Psoas muscle (tissue), 8 donors: ENCODE measurements at places on chromosomes 7 and 10. TPM values are rescaled to one million over a fixed set of nuclear protein-coding genes. Genes with fewer than 3 reads are reported as not detected.

DNA sequence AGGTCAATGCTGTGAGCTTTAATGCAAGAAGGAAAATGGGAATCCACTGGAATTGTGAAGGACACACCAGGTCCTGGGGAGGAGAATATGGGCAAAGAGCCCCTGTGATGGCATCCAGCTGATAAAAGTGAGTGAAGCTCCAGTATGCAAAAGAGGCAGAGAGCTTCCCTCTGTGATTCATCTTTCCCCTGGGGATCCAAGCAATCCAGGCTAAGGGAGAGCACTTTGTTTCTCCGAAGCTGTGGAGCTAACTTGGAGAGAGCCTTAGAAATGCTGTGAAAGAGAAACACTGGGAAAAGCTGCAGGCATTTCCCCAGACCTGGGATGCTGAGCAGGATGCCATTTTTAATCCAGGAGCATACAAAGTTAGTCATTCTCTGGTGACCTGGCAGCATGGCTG is 489.5 kb downstream of the SH2D4B start:
- DNase-seq: no peak

DNA sequence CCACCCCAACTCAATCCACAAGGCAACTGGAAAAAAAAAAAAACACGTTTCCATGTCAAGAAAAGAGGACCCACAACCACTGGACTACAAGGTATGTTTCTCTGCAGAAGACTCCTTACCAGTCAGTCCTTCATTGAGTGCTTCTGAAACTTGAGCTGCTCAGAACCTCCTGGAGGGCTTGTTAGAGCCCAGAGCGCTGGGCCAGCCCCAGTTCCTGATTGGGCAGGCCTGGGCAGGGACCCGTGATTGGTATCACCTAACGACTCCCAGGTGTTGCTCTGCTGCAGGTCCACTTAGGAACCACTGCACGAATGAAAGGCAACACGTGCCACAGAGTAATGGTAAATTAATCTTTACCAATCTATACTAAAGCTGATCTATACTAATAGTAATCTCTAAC is 473 bp upstream of the CCDC201 start:
- DNase-seq: no peak

DNA sequence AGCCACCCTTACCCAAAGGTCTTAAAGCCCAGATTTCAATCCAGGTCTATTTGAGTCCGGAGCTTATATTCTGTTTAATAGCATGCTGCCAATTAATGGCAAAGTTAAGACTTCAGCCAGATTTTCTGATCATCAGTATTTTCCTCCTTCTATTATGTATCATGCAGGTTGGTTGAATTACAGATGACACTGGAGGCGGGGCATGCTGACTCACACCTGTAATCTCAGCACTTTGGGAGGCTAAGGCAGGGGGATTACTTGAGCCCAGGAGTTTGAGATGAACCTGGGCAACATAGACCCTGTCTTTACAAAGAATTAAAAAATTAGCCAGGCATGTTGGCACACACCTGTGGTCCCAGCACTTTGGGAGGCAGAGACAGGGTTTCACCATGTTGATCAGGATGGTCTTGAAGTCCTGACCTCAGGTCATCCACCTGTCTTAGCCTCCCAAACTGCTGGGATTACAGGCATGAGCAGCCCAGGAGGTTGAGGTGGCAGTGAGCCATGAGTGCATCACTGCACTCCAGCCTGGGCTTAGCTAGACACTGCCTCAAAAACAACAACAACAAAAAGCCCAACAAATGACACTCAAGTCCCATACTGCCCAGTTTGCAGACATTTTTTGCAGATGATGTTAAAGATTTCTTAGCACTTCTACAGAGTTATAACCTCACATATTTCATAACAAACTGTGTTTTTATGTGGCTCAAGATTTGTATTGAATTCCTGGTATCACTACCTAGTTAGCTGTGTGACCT is 62.5 kb downstream of the MCU start:
- no peak for DNase-seq

GRCh38 chr7:30984359-30985107 is 20.8 kb downstream of the GHRHR start:
- no peak for DNase-seq

ATP6V0A4 gene
- 0.44 TPM for total RNA-seq

DNA sequence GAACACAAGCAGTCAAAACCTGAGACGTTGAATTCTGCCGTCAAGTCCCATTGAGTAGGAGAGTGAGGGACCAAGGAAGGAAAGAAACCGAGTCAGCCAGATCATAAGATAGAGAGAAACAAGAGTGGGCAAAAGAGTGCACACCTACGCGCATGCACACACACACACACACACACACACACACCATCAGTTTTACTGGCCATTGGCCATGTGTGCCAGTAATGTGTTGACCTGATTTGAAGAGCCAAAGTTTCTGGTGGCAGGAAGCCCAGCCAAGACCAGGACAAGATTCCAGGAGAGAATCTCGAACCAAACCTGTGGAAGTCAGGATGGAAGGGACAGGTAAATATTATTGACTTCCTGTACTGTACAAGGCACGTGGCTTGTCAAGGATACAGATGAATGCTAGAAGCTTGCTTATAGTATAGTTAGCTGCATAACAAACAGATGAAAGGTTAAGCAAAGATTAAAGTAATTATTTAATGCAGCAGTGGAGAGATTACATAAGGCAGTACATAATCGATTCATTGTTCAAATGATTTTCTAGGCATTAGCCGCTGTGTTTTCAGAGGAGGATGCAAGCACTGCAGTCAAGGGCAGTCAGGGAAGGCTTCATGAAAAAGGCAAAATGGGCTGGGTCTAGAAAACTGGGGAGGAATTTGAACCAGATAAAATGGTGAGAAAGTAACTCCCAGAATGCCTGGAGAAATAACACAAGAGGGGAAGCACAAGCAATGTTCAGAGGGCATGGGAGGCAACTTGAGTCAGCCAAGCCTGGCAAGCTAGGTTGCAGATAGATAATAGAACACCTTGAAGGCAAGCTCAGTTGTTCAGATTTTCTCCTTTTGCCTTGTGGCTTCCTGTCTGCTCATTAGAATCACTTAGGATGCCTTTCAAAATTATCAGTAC is 2.7 kb upstream of the HYCC1 start:
- DNase-seq: no peak

ENKUR gene
- total RNA-seq: not detected

ABCB1 gene
- 2.4 TPM for total RNA-seq

MMD2 gene
- total RNA-seq: not detected

CCDC172 gene
- not detected for total RNA-seq

DNA sequence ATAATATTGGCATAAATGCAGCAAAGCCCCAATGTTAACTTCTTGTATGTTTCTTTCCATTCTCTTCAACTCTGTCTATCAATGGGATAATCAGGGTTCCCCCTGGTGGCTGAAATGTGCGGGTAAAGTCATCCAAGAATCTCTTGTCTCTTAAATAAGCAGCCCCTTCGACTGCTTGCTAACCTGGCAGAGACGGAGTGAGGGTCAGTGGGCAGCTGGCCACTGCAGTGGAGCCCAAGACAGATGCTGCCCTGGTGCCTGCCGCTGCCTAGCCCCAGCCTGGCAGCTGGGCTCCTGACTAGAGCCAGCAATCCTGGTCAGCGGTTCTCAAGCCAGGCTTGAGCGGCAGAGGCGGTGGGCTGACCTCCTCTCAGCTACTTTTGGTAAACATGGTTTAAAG is 248.9 kb downstream of the COBL start:
- no peak for DNase-seq

GRCh38 chr7:4115442-4115841 is 566.7 kb upstream of the FOXK1 start:
- DNase-seq: no peak

DNA sequence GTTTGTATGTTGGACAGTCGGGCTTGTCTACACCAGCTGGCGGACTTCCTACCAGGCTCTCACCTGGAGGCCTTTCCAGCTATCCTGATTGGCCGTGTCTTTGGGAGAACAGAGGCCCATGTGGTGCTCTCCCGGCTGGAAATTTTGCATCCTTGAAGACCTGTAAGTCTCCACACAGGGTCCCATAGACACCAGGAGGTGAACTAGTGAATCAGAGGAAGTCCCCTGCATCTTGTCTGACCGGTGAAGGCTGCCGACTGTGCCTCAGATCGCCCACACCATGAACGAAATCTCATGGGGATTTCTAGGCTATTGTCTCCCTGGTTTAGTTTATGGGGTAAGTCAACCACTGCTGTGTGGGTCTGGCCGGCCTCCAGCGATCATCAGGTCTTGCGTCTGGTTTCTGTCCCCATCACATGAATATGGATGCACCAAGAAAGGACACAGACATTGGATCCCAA is 108.4 kb upstream of the LYZL2 start:
- DNase-seq: no peak

DNA sequence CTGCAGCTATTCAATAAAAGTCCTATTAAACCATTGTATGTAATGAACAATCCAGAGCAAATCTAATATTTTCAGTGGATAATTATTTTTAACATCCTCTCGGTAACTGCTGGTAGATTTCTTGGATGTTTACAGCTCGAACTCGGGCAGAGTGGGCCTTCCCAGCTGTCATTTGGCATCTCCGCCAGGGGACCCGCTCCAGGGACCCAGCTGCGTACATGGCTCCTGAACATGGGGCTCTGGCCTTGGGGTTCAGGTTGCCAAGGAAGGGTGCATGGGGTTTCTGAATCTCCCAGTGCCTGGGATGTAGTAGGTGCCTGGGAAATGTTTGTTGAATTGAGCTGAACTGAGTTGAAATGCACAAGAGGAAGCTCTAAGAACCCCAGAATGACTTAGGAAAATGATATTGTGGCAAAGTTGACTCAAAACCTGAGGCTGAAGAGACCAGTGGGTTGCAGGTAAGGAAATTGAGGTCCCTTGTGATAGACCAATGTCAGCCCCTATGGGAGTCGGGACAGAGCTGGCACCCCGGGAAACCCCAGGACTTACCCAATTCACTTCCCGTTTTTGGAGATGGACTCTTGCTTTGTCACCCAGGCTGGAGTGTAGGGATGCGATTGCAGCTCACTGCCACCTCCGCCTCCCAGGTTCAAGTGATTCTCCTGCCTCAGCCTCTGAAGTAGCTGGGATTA is 228.4 kb downstream of the CUX1 start:
- no peak for DNase-seq

DNA sequence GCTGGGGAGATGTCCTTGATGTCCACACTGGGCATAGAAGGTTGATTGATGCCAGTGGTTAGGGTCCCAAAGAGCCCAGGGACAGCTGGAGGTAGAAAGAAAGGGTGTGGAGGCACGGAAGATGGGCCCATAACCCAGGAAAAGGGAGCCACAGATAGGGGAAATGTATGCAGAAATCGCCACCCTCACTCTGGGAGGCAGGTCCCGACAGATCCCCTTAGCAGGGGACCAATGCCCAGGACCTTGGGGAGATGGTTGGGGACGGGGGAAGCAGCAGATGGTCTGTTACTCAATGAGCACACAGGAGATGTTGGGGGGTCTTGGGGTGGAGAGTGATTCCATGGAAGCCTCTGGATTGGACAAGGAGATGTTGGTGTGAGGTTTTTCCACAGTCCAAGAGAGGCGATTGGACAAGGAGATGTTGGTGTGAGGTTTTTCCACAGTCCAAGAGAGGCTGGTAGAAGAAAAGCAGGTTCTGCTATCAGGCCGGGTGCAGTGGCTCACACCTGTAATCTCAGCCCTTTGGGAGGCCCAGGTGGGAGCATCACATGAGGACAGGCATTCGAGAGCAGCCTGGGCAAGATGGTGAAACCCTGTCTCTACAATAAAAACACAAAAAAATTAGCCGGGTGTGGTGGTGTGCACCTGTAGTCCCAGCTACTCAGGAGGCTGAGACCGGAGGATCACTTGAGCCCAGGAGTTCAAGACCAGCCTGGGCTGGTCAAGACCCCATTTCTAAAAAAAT is 7.0 kb upstream of the PPP1R35 start:
- DNase-seq: no peak

DNA sequence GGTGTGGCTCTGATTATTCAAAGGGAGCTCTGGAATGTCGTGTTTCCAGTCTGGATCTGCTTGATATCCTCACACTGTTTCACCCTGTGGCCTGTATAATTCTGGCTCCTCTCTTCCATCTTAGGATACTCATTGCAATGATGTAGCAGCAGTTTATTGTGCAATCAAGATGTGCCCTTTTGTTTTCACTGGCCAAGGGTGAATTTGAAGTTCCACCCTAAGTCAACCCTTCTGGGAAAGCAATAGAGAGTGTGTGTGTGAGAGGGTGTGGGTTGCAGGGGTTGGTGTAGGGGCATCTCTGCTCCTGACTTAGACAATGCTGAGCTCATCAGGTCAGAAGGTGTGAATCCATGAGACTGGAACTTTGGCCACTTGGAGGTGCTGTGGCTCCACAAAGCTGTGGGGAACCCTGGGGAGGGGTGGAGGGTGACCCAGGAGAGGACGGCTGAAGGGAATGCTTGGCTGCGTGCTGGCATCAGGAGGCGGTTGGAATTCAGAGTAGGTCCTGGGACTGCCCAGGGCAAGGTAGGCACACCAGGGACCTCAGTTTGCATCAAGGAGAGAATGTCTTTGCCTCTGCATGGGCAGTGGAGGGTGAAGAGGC is 118.0 kb upstream of the PRSS58 start:
- peak; percentile 63 for DNase-seq
